ENCODE measurements at places on chromosomes 3 and 15.

GRCh38 chr15:92733934-92734521, 78.5 kb upstream of the FAM174B start:
- DNase-seq: no peak

DNA sequence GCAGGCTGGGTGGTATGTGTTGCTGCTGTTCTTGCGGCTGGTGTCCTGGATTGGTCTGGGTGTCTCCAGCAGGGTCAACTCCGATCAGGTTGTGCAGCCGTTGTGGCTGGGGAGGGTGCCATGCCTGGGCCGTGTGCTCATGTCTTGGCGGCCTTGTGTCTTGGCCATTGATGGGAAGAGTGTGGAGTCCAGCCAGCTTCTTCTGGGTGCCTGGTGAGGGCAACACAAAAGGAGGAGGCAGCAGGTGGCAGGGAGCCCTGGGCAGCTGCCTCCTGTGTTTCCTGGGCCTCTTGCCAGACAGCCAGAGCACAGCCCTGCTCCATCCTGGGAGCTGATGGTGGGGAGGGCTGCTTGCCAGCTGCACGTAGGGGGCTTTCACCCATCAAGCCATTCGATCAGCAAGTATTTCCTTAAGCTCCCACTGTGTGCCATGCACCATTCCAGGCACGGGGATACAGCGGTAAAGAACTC, 4.3 kb downstream of the CHAC1 start:
- no peak for DNase-seq

- DNase-seq: no peak
Observed at GRCh38 chr3:127212231-127212630, 19.3 kb downstream of the PRR23E start.

DNA sequence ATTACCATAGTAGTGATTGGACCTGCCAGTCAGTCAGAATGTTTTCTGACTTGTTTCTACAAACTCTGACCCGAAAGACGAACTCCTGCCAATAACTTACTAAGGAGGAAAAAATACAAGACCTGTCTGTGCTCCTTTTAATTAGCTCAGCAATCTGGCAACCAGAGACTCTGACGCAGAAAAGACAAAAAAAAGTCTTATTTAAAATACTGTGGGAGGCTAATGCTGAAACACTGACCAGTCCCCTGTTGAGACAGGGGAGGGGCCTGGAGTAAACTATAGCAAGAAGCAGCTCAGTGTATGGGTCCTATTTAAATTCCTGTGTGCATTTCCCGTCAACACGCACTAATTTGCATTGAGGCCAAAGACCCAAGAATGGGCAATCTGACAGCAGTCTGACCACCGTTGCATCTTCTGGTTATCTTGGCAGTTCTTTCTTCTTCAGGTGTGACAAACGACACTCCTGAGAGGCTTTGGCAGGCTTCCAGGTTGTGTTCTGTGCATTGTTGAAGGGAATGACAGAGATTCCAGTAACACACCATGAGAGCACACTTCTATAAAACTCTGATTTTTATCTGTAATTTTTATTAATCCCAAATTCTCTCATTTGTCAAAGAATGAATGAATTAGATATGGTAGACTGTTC, 1114.3 kb downstream of the IGSF11 start:
- DNase-seq: no peak

- DNase-seq: no peak
Observed at GRCh38 chr3:15645740-15646501, 44.4 kb downstream of the BTD start.

- DNase-seq: no peak
Observed at GRCh38 chr3:43615133-43615532, 6.7 kb downstream of the ANO10 start.

DNA sequence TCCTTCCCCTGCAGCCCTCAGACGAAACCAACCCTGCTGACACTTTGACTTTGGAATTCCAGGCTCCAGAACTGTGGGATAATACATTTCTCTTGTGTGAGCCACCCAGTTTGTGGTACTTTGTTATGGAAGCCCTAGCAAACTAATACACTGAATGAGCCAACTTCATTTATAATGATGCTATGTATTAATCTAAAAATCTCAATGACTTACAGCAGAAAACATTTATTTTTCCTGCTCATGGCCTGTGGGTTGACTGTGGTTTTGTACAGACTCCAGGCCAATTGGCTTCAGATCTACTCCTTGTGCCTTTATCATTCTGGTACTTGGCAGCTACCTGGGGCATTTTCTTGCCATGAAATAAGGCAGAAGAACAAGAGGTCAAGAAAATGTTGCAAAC, 152.4 kb downstream of the EBLN2 start:
- no peak for DNase-seq

GRCh38 chr3:144809380-144809779, 837.8 kb downstream of the DIPK2A start:
- no peak for DNase-seq

DNA sequence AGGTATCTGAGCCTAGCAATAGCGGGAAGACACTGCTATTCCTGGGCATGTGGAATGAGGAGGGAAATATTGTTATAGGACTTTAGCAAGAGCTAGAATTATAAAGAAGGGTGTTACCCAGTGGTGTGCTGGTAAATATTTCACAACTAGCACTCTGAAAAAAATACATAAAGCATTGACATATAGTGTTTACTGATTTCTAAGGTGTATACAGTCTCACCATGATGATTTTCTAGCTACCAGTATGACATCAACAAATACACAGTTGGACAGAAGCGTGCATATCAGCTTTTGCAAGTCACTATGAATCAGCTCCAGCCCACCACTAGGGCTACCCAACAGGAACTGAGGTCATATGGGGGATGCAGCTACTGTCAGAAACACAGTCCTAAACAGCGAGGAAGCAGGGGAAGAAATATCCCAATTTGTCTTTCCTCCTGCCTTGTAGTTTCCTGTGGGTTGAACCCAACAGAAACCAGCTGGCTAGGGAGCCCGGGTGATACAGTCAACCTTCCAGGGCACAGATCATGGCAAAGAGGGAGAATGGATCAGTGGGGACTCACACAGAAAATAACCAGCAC, 39.6 kb downstream of the HGD start:
- no peak for DNase-seq

DNA sequence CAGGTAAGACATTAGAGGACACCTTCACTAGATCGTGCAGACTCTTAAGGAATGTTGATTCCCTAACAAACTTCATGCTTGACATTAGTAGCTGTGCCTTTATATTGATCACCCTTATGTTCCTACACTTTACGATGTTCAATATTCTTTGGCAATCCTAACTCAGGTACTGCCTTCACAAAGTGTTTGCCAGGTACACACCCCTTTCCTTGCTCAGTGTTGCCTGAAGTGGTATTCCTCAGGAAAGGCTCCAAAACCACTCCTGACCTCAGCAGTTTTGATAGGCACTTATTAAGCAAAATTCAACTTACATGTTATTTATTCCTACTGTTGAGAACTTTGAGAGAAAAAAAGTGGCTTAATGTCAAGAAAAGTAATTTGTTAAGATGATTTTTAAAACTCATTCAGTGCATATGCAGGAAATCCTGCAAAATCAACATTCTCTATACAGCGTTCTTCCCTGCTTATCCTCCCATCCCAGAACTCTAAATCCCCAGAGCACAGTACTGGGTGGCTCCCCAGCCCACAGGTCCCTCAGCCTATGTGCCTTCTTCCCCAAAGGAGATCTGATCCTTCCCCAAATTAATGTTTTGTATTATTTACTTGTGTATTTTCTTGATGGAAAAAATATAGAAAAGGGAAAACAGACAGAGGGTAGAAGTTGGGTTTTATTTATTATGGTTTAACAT, 260.7 kb downstream of the MECOM start:
- no peak for DNase-seq

GRCh38 chr3:4078903-4079302, 224.3 kb upstream of the SETMAR start:
- DNase-seq: no peak

- DNase-seq: no peak
Observed at GRCh38 chr3:63228677-63229076, 49.4 kb upstream of the SYNPR start.

GRCh38 chr3:126402666-126403302, 8.1 kb downstream of the CFAP100 start:
- no peak for DNase-seq

DNA sequence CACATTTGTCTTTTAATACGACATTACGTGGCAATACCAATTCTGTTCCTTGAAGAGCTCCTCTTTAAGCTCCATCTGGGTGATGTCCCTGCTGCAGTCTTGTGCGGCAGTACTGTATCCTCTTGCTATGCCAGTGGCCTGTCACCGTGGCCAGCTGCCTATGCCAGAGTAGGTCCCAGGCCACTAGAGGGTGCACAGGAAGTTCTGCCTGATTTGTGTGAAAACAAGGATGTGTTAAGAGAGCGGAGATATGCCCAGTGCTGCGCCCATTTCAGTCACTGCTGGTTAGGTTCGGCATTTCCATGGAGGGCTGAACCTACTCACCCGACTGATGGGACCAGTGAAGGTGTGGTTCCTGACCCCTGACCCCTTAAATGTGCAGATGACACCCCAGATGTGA, 25.2 kb downstream of the NIPA1 start:
- no peak for DNase-seq

GRCh38 chr3:127535106-127535785, 55.3 kb downstream of the TPRA1 start:
- DNase-seq: no peak

GRCh38 chr15:52256366-52256765, 39.2 kb downstream of the MYO5C start:
- DNase-seq: peak; percentile 71

- DNase-seq: no peak
Observed at GRCh38 chr15:34783991-34784390, 11.4 kb downstream of the ACTC1 start.

DNA sequence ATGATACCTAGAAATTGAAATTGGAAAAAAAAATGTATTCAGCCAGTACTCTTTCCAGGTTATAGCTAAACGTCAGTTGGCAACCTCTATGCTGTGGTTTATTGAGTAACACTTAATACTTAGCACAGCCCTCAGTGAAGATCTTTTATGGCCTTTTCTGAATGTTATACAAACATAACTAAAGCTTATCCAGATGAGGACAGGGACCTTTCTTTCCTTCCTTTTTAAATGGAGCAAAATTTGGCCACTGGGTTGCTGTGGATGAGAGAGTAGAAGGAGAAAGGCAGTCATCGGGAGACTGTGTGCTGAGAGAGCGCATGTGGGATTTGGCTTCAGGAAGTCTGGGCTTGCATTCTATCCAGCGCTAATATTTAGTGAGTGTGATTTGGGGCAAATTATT, 36.1 kb downstream of the IGF1R start:
- DNase-seq: no peak

GRCh38 chr15:49024840-49025239, 21.4 kb downstream of the SECISBP2L start:
- no peak for DNase-seq

DNA sequence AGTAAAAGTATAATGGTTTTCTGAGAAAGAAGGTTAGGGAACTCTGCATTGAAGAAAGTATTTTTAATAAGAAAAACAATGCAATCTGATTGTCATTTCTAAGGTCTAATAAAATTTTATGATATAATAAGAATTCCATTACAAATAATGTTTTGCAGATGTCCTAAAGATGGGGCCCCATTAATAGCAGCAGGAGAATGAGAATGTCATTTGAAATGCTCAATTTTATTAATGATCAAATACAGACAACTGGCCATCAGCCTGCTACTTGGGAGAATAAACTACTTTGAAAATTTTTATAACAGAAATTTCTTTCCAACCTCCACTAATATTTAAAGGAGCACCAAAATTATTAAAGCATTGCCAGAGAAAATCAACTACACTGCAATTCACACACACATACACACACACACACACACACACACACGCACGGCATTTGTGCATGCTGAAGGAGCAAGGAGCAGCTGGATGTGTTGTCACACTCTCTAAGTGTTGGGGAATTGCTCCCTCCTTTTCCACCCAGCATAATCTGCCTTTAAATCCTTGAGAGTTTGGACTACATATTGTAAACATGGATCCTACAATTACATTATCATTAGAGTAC, 109.5 kb downstream of the THRB start:
- no peak for DNase-seq

DNA sequence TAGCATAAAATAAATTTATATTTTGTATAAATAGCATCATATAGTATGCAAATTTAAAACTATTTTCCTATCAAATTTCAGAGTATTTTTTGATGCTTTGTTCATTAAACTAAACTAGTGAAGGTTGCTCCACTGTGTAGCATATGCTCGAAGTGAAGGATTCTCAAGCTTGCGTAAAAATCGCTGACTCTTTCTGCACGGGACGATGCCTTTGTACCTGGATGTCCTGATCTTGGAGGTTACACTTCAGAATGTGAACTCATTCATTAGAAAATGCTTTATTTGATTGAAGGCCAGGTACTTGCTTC, 305.0 kb downstream of the WDR72 start:
- DNase-seq: no peak

- DNase-seq: no peak
Observed at GRCh38 chr3:172210355-172210754, 171.0 kb downstream of the FNDC3B start.

Data from smooth muscle cell of the brain vasculature (primary cell).